NCI-H2081 treated with DMSO at 0.1 percent for 48 hours (cell line): ENCODE measurements at places on chromosomes 4 and X.

DNA sequence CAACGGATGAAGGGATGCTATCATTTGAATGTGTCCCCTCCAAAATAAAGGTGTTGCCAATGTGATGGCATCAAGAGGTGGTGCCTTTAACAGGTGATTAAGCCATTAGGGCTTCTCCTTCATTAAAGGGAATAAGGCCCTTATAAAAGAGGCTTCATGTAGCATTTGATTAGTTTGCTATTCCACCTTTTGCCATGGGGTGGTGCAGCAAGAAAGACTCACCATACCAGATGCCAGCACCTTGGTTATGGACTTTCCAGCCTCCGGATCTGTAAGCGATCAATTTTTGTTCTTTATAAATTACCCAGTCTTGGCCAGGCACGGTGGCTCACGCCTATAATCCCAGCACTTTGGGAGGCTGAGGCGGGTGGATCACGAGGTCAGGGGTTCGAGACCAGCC lies 7.9 kb upstream of the SLC25A43 start:
- DNase-seq = no peak

DNA sequence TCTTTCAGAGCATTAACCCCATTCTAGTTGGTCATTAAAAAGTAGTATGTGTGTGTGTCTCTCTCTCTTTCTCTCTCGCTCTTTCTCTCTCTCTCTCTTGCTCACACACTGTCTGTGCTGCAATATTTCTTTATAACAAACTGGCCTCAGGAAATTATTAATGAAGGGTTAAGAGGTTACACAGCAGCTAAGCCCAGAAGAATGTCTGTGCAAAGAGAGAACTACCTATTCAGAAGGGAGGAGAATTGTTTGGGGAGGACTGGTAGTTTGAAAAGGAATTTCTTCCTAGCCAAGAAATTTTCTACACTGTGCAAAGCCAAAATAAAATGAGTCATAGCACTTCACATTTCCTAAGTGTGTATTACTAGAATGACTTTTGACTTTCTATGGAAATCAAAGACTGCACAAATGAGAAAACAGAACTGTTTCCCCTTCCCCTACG lies 22.2 kb downstream of the PDGFC start:
- DNase-seq = no peak

GRCh38 chr4:41646862-41647261 lies 101.7 kb downstream of the PHOX2B start:
- no peak for DNase-seq

- no peak for DNase-seq
Observed at GRCh38 chr4:82515705-82516104, 46.1 kb downstream of the TMEM150C start.

DNA sequence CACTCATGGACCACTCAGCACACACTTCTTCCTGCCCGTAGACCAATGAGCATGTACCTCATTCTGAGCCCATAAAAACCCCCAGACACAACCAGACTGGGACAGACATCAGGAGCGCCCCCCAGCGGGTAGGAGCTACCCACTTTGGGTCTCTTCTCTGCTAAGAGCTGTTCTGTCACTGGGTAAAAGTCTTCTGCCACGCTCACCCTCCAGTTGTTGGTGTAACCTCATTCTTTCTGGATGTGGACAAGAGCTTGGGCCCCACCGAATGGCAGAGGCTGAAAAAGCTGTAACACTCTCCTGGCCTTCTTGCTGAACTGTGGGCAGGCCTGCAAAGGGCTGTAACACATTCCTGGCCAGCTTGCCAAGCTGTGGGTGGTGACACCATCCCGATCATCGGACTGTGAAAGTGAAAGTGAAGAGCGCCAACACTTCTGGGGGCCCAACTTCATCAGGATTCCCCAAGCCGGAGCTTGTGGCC lies 137.6 kb downstream of the TECRL start:
- no peak for DNase-seq

GRCh38 chrX:134931550-134931949 lies 59.2 kb upstream of the SMIM10 start:
- no peak for DNase-seq

- no peak for DNase-seq
Observed at GRCh38 chrX:22056235-22056634, 24.1 kb downstream of the PHEX start.

DNA sequence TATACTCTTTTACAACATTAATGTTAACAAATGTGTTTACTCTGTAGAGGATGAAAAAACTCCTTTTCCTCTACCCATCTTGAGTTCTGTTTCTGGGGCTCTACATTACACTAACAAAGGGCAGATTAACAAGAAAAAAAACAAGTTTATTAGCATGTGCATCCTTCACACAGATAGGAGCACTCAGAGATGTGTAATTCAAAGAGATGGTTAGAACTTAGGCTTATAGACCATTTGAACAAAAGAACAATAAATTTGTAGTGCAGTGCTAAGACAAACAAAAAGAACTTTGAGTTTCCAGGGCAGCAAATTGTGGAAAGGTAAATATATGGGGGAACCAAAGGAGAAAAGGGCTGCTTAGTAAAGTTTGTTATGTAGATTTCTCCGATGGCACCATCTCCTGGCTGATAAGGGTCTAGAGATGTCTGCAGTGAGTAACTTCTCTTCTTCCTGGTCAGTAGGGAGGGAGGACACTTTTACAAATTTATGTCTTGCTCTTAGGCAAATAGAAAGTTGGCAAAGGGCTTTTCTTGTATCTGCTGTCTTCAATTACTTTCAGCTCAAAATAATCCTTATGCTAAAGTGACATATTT lies 1249.9 kb upstream of the TENM3 start:
- DNase-seq = no peak

DNA sequence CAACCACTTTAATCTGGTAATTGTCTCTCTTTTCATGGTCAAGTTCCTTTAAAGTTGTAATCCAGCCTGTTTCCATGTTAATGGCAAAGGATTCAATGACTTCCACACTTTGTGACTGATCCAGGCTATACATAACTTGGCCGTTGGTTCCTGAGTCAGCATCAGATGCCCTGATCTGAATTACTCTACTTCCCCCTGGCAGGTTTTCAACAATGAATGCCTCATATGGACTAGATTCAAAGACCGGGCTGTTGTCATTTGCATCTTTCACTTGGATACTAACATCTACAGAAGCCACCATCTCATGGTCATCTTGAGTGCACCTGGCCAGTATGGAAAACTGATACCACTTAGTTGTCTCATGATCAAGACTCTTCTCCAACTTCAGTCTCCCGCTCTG lies 62.6 kb upstream of the MTNR1A start:
- DNase-seq = no peak

DNA sequence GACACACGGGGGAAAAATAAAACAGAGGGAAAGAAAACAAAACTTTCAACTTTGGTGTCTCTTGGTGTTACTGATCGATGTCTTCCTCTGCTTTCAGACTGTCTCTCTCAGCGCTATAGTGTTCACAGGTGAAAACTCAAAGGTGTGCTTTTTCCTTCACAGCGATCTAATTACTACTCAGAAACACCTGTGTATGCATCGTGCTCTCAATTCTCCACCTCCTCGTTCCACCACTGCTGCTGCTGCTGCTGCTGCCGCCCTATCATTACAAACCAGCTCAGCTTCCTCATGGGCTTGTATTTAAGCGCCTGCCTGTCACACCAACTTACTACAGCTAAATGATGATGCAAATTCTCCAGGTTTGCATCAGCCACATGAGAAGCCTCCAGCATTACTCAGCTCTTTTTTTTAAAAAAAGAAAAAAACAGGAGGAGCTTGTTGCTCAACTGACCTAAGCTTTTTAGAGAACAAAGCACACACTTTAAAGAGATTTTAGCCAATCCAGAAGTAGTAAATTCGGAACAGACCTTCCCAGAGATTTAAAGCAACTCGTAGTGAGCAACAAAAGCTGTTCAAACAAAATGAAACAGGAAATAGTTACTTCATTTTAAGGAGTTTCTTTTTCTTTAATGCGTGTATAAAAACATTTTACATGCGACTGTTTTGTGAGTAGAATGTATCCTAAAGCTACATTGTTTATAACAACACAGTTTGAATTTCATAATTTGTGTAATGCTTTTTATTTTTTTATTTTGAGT lies at the start of gene SLC7A11:
Gene SLC7A11, minus strand, starts transcription at position 274 of the 758 bp plus-strand sequence. CDS start 280 bp downstream, outside the sequence.
- DNase-seq = peak; percentile 84
